Pancreas (tissue), 10 donors: ENCODE measurements at places on chromosomes 3 and 15. TPM values are rescaled to one million over a fixed set of nuclear protein-coding genes. Genes with fewer than 3 reads are reported as not detected.

DNA sequence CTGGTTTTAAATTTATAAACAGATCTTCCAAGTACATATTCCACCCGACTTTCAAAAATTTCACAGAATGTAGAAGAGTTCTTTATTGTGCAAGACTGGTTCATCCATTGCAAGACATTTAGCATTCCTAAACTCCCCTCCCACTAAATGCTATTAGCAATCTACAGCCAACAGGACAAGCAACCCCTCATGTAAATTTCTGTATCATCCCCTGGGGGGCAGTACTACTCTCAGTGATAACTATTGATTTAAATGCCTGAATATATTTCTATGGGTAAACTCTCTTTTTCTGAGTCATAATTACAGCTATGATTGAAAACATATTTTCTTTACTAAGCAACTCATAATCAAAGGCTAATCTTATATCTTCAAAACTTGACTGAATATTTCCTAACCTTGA, 10.7 kb upstream of the SLC15A2 start:
- no peak for DNase-seq

DNA sequence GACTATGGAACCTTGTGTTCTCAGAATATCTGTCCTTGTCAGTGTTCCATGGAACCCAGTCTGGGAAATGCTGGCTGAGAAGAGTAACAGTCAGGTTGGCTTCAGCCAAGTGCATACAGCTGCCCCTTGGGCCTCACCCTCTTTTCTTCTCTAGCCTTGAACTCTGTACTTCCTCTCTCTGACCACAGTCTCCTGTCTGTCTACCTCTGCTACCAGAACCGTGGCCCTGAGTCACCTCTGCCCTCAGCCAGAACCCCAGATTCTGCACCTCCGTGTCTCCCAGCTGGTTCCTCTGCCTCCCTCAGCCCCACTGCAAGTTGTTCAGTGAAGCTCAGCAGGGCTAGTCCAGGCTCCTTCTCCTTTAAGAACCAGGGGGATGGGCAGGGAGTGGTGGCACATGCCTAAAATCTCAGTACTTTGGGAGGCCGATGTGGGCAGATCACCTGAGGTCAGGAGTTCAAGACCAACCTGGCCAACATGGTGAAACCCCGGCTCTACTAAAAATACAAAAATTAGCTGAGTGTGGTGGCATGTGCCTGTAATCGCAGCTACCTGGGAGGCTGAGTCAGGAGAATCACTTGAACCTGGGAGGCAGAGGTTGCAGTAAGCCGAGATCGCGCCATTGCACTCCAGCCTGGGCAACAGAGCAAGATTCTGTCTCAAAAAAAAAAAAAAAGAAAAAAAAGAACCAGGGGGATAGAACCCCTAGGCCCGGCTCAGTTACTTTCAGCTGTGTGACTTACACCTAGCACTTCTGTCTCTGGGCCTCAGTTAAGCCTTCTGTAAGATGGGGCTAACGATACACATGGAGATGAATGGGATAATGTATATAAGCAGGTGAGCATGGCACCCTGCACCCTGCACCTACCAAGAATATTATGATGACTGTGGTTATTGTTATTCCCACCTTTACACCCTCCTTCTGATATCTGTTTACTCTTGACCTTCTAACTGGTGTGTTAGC, 24.3 kb upstream of the TATDN2 start:
- no peak for DNase-seq

Gene SEMA5B
- 2.7 TPM for total RNA-seq

DNA sequence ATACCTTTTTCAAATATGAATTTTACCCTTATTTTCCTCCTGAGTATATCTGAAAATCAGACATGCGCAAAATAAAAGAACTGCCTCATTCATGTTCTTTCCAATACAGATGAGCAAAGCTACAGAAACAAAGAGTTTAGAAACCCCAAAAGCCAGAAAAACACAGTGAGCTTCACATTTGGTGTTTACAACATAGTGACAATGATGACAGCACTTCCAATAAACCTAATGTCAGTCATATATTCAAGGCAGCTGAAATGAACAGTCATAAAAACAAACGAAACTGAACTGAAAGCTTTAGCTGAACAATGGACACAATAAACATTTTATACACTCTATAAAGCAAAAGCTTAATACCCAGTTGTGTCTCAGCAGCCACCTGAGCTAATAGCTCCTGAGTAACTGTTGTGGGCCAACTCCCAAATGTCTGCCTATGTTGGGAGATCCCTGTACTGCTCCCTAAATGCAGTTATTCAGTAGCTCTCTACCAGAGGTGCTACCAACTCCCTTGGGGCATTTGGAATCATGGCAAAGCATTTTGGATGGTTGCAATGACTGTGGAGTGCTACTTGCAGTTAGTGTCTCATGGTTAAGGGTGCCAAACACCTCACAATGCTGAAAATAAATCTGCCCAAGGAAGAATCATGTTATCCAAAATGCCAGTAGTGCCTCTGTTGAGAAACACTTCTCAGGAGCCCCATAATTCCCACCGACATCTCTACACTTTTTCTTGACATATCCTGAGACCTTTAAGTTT, 131.5 kb downstream of the TGFBR2 start:
- no peak for DNase-seq

Gene GOLGA6L1
- not detected for total RNA-seq

DNA sequence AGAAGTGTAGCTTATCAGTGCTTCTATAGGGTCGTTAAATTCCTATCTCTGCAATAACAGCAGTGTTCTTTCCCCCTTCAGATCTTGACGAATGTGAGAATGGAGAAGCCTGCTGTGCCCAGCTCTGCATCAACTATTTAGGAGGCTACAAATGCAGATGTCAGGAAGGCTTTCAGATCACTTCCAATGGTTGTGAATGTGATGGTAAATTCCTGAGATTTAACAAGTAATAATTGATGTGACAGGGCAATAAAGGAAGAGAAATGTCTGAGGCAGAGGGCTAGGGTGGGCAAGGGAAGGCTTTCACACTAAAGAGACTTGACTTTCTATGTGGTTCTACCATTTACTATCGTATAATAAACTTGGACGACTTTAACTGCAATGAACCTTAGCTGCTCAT, 711.7 kb upstream of the GOLIM4 start:
- no peak for DNase-seq

GRCh38 chr3:136330900-136331299, 80.8 kb downstream of the PCCB start:
- no peak for DNase-seq

Gene BCL6
- 28.9 TPM for total RNA-seq

- no peak for DNase-seq
Measured at GRCh38 chr3:127121885-127122284, 71.0 kb upstream of the PRR23E start.

Gene CDHR4
- total RNA-seq: not detected

GRCh38 chr3:52730681-52731080, 24.8 kb downstream of the SPCS1 start:
- no peak for DNase-seq

DNA sequence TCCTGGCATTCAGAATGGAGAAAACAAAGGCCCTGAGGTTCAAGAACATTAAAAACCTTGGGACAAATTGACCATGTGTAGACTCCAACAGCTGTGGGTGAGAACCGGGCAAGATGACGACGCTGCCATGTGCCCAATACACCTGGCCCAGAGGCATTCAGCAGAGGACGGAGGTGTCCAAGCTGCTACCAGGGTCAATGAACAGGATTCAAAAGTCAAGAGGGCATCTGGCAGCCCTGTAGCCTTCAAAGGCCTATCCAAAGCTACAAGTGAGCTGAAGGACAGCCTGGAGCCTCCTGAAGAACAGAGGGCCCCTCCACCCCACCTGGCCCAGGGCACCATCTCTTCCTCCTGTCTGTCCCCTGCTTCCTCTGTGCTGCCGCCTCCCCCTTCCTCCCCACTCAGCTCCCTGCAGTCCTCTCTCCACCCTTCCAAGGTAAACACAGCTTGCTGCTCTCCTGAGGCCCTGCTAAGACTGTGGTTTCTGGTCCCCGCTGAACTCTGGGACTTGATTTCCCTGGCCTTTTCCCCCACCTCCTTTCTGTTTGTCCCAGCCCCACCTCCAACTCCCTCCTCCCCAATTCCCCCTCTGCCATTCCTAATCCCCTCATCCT, 57.5 kb downstream of the HMCES start:
- no peak for DNase-seq

Gene MUSTN1
- not detected for total RNA-seq

DNA sequence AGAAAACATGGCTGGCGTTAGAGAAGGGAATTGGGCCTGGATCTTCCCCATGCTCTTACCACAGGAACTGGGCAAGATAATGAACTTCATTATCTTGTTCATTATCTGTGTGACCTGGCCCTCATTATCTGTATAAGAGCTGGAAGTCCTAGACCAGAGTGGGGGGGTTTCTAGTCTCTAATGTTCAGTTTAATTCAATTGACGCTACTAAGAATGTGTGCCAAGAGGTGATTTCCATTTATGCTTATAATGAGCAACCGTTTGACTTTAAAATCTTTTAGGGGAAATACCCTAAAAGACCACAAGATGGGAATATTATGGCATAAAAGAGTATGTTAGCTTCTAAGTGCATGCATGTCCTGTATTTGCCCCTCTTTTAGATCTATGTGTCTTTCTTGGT, 59.1 kb upstream of the CSTA start:
- DNase-seq: no peak

Gene PRSS50
- 1.0 TPM for total RNA-seq

GRCh38 chr3:166526881-166527280, 689.7 kb upstream of the BCHE start:
- DNase-seq: no peak

Gene APOD
- 133 TPM for total RNA-seq

DNA sequence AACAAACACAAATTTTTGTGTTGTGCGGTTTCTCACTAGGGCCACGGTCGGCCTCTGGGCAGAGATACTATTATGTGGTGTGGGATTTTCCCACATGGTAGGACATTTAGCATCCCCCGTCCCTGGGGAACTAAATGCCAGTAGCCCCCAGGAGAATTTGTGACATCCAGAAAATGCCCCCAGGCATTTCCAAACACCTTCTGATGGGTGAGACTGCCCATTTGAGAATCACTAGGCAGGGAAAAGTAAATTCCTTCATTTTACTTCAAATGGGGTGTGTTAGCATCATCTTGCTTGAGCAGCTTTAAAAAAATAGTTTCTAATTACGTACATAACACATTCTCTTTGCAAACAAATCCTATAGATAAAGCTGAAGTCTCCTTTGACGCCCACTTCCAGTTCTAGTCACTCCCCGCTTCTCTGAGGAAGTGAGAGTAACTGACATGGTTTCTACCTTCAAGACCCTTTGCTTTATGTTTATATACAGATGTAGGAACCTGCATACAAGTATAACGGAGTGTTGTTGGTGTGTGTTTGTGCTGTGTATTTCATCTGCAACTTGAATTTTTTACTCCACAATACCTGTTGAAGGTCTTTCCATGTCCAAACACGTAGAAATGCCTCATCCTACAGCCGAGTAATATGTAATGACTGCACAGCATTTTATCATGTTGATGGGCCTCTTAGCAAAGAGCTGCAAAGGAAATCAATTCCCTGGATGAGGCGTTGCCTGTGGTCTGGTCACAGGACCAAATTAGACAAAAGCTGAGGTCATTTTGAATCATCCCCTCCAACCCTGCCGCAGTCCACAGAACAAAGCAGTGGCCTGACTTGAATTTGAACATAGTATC, 31.4 kb upstream of the ZBTB38 start:
- DNase-seq: no peak

Gene THAP10
- 0.69 TPM for total RNA-seq
